ENCODE measurements at places on chromosomes 2 and 18.

DNA sequence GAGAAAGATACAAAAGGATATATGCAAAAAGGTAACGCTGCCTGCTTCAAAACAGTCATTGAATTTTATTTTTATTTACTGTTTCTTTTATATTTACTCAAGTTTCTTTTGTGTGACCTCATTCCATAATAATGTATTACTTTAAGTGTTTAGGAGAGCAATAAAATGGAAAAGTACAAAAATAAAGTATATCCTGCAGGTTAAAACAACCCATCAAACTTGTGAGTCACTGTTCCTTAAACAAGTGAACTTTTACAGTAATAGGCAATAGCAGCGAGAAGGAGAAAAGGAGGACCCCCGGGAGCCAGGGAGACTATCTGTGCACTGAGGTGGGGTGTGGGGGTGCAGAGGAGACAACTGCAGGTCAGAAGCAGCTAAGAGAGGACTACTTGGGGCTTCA, 124.5 kb downstream of the EN1 start:
- DNase-seq: no peak

- DNase-seq: no peak
Observed at GRCh38 chr2:61450144-61450543, 20.7 kb downstream of the USP34 start.

GRCh38 chr18:709771-710170, 2.7 kb downstream of the ENOSF1 start:
- no peak for DNase-seq

GRCh38 chr2:133574620-133575019, 6.4 kb upstream of the NCKAP5 start:
- no peak for DNase-seq

All from HEK293T (cell line).